Calu3 (cell line): ENCODE measurements at places on chromosomes 4 and X. TPM values are rescaled to one million over a fixed set of nuclear protein-coding genes. Genes with fewer than 3 reads are reported as not detected.

GRCh38 chr4:13836946-13837912, 209.7 kb upstream of the BOD1L1 start:
- no peaks in the 10 kb centered on the region for H3K36me3 ChIP-seq
- peaks cover 14% of the 10 kb centered on the region for H3K4me1 ChIP-seq
- H3K4me3 ChIP-seq = no peak overlapping the region
- H3K27ac ChIP-seq = no peak overlapping the region
- DNase-seq = no peak

DNA sequence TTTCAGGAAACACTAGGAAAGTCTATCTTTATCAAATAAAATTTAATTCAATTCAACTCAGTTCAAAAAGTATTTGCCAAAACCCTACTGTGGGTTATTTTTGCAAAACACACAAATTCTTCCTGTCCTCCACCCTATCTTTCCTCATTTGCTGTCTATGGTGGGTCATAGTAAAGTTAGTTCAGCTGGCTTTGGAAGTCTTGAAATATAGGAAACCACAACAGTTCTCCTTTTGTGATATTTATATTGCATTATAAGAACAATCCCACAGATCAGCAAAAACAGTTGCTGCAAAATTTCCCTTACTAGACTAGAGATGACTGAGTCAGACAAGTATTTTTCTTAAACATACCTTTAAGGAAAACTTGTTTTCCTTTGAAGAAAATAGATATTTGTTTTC, 22.2 kb downstream of the CYBB start:
- no peak overlapping the region for H3K4me3 ChIP-seq
- no peaks in the 10 kb centered on the region for H3K36me3 ChIP-seq
- no peak overlapping the region for H3K27ac ChIP-seq
- H3K4me1 ChIP-seq = no peaks in the 10 kb centered on the region

DNA sequence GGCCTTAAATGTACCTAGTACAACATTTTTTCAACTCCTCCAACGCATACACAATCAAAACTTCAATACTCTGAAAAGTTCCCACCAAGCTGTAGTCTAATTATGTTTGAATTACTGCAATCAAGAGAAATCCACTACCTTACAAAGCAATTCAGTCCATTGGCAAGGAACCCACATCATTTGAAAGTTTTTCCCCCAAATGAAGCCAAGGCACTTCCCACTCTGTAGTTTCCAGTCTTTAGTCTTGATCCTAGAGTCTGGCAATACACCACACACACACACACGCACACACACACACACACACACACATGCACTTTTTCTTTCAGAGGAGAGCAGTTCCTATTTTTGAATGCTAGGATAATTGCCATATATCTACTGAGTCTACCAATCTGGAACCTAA, 79.6 kb downstream of the ANTXR2 start:
- H3K27me3 ChIP-seq = no peaks in the 10 kb centered on the region
- H3K27ac ChIP-seq = no peak overlapping the region
- H3K4me3 ChIP-seq = no peak overlapping the region
- H3K4me1 ChIP-seq = no peaks in the 10 kb centered on the region

DNA sequence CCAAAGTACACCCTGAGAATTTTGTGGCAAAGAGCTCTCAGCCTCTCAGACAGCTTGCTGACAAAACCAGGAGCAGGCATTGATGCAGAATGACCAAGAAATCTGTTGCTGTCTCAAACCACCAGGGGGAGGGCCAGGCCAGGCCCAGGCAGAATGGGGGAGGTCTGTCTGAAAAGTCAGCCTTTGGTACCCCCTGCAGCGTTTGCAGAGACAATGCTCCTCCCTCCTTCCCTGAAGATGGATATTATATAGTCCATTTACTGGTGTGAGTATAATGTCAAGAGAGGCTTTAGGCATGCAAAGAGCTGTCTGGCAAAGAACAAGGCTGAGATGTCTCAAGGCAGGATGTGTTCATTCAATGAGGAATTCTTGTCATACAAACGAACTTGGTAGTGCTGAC, 52.9 kb upstream of the TRPC5OS start:
- no peak overlapping the region for H3K4me3 ChIP-seq
- DNase-seq = peak; percentile 56
- H3K4me1 ChIP-seq = peaks cover 18% of the 10 kb centered on the region
- no peaks in the 10 kb centered on the region for H3K27me3 ChIP-seq
- H3K27ac ChIP-seq = no peak overlapping the region

- no peaks in the 10 kb centered on the region for H3K4me1 ChIP-seq
- no peak overlapping the region for H3K4me3 ChIP-seq
- no peaks in the 10 kb centered on the region for H3K36me3 ChIP-seq
- no peak for DNase-seq
- no peak overlapping the region for H3K27ac ChIP-seq
- no peaks in the 10 kb centered on the region for H3K27me3 ChIP-seq
Observed at GRCh38 chrX:56800801-56801200, 71.8 kb downstream of the NBDY start.

DNA sequence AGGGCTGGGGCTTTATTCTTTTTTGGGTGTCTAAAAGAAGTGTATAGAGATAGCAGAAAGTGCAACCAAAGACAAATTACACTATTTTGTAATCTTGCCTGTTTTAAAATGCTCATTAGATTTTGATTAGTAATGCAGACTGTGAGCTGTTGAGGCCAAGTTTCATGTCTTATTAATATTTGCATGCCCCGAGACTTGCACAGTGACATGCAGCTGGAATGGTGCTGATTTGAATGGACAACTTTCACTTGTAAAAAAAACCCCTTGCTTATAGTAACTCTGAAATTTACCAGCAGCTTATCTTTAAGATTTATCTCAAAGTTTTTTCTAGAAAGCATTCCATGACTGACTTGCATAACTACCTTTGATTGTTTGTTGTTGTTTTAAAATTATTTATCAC, 835.1 kb upstream of the IGFBP7 start:
- no peak for DNase-seq
- no peaks in the 10 kb centered on the region for H3K27me3 ChIP-seq

The LRP2BP gene
- total RNA-seq = 0.47 and 0.49 TPM in 2 replicates

The CAPN6 gene
- total RNA-seq = 0.09 and 0.27 TPM in 2 replicates

The STARD8 gene
- total RNA-seq = 0.45 and 0.47 TPM in 2 replicates
